ENCODE measurements at places on chromosomes 3 and 15. TPM values are rescaled to one million over a fixed set of nuclear protein-coding genes. Genes with fewer than 3 reads are reported as not detected.

Gene GREM1
- 2.2 TPM for total RNA-seq

Gene GOLGA6L9
- total RNA-seq = 0.88 TPM

Gene USP50
- total RNA-seq = 0.43 TPM

Gene OSBPL10
- total RNA-seq = 3.2 TPM

GRCh38 chr3:149174901-149175300, 45.5 kb downstream of the HPS3 start:
- no peak for DNase-seq

DNA sequence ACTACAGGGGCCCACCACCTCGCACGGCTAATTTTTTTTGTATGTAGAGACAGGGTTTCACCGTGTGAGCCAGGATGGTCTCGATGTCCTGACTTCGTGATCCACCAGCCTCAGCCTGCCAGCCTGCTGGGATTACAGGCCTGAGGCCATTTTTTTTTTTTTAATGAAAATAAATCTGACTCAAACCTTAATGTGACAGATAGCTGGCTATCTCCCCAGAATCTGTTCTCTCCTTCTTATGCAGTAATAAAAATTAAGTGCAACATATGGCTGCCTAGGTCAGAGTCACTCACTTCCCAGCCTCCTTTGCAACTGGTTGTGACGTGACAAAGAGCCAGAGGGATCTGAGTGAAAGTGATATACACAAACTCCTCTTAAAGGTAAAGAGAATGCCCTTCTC, 53.0 kb downstream of the ZNF148 start:
- no peak for DNase-seq

- DNase-seq = no peak
Observed at GRCh38 chr3:114320246-114320645, 26.4 kb downstream of the TIGIT start.

- DNase-seq = no peak
Observed at GRCh38 chr15:51793521-51794305, 35.7 kb upstream of the TMOD3 start.

- no peak for DNase-seq
Observed at GRCh38 chr3:16428612-16429011, 84.9 kb downstream of the RFTN1 start.

DNA sequence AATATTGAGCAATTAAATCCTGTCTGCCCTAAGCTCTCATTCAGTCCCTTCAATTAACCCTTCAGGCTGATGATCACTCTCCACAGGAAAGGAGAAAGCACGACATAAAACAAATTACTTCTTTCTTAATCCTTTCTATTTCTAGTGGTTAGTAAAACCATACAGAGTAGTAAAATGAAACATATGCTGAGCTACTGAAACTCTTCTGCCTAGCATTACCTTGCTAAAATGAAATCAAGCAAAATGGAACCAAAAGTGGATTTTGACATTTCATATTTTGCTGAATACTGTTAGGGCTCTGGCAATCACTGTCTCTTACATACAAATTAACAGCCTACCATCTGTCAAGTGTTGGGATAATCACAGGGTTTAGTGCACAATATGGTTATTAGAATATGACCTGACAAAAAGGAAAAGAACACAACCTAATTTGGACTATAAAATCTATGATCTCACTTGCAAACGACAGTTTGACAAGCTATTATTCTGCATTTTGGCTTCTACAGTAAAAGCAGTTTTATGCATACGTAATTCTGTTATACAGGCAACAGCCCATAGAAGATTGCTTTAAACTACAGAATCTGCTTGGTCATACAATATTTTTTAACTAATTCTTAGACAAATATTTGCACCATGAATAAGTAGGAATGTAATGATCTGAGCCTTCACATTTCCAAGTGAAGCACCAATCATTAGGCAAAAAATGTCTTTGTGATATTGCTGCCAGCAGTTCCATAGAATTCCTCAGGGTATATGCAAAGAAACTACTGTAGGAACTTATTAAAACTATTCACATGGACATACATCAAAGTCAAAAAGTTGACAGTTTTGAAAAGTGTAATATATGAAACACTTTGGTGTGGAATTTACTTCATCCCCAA, 105.0 kb downstream of the FHIT start:
- DNase-seq = no peak

- no peak for DNase-seq
Observed at GRCh38 chr15:51818150-51818549, 11.3 kb upstream of the TMOD3 start.

All from left lobe of liver (tissue), 2 donors.